ENCODE measurements at places on chromosomes 3 and 15.

DNA sequence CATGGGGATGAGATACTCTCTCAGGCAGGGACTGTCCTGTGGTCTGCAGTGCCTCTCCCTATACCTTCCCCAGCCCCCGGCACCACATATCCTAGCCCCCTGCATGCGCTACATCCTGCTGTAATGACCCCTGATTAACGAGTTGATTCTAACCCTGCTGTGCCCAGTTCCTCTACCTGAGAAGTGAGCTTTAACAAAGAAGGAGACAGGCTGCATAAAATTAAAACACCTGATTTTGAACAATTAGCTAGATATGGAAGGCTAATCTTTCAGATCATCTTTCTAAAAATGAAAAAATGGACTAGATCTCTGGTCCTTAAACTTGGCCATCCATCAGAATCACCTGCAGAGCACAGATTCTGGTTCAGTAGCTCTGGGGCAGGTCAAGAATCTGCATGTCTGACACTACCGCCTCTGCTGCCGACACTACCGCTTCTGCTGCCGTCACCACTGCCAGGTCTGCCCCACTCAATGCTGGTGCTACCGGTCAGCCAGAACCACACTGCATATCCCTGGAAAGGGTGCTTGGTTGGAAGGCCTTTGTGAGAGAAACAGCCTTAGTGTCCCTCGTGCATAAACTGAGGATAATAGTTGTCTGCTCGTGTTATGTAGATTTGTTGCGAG is 33.6 kb upstream of the ZBTB38 start:
- DNase-seq, result no peak

DNA sequence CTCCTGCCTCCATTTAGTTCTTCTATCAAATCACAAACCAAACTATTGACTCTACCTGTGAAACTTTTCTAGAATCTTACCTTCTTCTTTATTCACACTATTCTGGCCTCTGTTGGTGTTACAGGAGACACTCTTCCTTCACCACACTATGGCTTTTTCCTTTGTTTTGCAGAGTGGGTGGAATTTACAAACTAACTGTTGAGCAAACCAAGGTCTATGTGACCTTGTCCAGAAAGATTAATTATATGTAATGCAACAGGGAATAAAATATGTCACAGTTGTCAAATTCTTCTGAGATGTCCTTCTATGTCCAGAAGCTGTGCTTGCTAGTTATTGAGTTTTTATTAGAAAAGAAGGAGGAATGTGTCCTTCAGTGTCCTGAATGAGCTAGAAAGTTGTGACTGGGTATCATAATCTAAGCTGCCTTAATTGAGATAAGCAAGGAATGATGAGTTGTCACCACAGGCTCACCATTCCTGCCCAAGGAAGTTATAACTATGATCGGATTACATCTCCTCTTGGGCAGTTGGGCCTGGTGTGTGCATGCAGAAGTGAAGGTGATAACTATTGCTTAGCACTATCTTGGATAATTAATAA is 21.7 kb downstream of the ARL14 start:
- no peak for DNase-seq

DNA sequence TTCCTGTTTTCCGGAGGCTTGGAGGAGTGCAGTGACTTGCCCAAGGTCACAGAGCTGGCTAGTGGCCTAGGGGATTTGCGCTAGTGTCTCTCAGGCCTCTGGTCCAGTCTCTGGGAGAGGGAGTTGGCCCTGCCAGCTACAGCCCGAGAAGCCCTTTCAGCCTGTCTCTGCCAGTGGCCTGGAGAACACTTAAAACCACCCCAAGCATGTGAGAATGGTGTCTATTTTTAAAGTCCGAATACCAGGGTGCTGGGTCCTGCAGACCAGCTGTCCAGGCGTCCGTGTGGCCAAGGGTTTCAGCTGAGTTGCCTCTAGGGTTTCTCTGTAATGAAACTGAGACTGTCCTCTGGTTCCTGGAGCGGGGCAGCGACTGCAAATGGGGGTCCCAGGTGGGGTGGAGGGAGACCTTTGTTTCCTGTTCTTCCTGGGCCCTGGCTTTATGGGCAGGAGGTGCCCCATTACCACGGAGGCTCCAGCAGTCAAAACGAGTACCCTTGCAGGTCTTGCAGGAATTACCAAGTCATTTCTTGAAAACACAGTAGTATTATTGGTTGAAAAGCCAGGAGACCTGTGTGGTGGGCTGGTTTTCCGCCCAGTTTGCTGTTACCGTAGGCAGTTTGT is 2.2 kb downstream of the CAND2 start:
- no peak for DNase-seq

GRCh38 chr3:124115279-124115678 is 123.4 kb upstream of the ROPN1 start:
- no peak for DNase-seq

DNA sequence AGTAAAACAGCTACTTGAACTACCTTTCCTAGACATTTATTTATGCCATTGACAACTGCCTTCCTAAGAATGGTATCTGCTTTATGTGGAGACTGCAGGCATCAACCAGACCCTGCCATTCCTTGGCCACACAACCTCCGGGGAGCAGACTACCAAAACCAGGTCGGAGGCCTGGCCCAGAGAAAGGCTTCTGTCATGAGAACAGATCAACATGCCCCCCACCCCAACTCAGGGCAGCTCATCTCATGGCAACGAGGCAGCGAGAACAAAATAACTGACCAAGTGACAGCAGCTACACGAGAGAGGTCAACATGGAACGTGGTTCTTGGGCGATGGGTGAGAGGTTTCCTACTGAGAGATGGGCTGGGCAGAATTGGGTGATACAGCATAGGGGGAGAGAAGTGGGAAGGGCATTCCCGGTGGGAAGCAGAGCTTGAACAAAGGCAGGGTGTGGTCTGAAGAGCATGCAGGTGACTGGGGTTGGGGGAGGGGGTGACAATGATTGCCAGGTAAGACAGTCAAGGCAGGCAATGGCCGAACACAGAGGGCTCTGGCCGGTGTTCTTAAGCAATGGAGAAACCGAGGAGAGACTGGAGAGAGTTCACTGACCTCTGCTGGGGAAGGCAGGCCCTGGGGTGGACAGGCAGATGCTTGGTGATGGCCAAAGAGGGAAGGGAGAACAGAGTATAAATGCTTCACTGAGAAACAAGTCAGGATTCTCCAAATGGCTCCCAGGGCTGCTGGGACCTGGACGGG is 33.9 kb downstream of the CCDC12 start:
- DNase-seq, result no peak

DNA sequence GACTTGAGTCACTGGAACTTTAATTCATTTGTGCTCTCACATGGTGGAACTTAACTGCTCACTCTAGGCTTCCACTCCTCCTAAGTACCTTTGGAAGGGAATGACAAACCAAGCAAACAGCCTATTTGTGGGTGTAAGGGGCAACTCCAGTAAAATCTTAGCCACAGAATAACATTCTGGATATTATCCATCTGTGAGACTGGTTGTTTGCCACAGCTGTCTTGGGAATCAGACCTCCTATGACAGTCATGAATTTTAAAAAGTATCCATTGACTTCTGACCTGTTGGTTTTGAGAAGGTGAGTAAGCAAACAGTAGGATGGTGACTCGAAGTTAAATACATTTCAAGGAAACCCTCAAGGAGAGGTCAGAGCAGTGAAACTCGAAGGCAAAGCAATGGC is 147.3 kb upstream of the CDIN1 start:
- DNase-seq, result no peak

DNA sequence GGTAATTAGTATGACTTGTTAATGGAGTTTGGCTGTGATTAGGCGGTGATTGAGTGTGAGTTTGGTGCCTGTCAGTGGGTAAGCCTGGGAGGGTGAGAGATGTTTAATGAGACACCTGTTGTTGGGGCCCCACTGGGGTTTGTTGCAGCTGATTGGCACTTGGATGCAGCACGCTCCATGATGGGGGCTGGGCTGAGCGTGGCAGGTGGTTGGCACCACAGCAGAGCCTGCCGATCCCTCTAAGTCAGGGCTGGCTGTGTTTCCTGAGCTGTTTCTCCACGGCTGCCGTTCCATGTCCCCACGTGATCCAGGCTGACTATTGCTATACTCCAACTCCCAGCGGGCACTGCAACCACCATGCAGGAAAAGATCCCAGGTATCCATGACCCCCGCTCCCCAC is 93.5 kb upstream of the ARRDC4 start:
- no peak for DNase-seq

DNA sequence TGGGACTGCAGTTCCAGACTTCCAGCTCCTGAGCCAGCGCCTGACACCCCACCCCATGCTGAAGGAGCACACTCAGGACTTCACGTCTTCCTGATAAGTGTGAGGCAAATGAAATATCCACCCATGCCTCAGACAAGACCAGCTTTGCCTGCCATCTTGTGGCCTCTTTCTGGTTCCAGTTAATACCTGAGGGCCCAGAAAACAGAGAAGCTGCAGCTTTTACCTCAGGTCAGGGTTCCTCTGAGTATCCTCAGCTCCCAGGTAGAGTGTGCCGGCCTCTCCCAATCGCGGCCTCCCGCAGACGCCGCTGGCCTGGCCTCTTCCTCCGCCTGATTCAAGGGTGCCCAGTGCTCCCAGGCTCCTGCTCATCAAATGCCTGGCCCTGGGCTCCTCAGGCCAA is 5.1 kb upstream of the KLHL6 start:
- peak; percentile 43 for DNase-seq

GRCh38 chr15:90868261-90868689 is at the start of gene FURIN:
Gene FURIN (plus strand): TSS chr15:90868588. CDS start chr15:90875741, 7,153 bp downstream.
- no peak for DNase-seq

DNA sequence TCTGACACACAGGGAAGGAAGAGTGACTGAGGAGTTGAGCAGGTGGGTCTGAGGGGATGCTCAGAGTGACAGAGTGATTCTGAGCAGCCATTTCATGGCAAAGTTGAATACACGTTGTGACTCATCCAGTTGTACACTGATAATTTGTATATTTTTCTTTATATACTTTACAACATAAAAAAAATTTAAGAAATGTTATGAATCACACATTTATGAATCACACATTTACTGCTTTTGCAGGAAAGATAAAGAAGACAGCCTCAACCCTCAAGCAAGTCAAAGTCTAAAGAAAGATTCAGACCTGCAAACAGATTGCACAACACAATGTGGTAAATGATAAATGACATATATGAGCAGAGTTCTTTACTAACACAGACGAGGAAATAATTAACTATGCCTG is 21.0 kb upstream of the CHMP2B start:
- no peak for DNase-seq

DNA sequence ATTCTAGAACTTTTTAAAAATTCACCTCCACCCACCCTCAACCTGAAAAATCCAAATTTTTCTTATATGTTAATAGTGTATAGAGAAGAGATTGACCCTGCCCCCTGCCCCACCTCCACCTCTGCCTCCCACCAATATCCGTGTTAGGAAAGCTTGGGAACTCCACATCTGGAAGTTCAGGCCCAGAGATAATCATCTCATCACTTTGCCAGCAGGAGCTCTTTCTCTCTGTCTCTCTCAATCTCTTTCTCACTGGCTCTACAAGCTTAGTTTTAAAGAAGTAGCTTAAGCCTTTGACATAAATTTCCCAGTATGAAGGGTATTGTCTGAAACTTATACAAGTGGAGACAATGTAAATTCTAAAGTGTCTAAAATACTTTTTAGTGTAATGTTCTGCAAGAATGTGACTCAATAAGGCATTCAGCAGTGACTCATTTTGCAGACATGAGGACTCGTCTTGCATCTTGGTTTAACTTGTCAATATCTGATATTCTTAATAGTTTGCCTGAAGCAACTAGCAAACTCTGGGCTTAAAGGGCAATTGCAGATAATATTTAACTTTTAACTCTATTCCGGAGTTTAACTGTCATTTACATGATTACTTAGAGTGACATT is 299.8 kb upstream of the EPHA3 start:
- DNase-seq, result no peak

DNA sequence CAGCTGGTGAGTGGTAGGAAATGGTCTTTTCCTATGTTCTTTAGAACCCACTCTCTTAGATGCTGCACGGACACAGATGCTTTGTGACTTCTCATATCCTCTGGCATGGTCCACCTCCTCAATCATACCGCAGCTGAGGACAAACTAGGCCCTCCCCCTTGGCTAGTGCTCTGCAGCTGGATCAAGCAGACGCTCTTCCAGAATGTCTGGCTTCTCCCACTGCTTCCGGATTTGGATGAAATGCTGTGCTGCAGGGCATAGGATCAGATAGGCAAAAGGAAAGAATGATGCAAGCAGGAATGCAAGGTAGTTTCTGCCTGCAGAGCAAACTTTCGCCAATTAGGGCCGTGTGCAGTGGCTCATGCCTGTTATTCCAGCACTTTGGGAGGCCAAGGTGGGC is 75.7 kb upstream of the SLC4A7 start:
- no peak for DNase-seq

GRCh38 chr15:93800805-93801204 is 430.6 kb upstream of the MCTP2 start:
- no peak for DNase-seq

All from AML-193 (cell line).